ENCODE measurements at places on chromosomes 13 and 19. TPM values are rescaled to one million over a fixed set of nuclear protein-coding genes. Genes with fewer than 3 reads are reported as not detected.

Gene ZNF83
- total RNA-seq = 62.1 TPM

DNA sequence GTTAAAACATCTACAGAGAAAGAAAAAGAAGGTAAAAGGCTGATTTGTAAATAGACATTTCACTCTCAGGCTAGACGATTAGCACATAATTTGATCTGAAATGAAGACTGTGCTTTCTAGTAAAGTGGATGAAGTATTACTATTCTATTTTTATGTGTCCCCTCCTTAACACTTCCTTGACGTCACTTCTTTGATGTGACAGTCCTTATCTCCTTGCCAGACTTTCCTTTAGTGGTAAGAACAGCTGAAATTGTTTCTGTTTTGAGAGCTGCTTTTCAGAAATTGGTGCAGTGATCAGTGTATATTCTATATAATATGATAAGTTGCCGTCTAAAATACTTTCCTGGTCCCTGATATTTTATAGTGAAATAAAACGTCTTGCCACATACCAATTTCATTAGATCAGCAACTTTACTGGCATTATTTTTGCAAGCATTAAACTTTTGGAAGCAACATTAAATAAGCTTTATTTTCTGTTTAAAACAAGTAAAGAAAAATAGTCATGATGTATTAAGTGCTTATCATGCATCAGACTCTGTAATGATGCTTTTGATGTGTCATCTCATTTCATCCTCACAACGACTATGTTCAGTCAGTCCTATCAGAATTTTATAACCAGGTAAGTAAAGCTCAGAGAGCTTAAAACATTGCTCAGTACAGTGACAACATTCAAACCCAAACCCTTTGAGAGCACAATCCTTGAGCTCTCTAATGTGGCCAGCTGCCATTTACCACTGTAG is 210.3 kb upstream of the PCDH9 start:
- H3K27ac ChIP-seq = no peak overlapping the region
- H3K4me1 ChIP-seq = no peaks in the 10 kb centered on the region
- H3K4me3 ChIP-seq = no peak overlapping the region
- DNase-seq = no peak
- H3K36me3 ChIP-seq = no peaks in the 10 kb centered on the region

- H3K36me3 ChIP-seq = no peaks in the 10 kb centered on the region
- no peak for DNase-seq
- H3K4me3 ChIP-seq = no peak overlapping the region
Observed at GRCh38 chr19:40687525-40688016, 2.9 kb downstream of the NUMBL start.

DNA sequence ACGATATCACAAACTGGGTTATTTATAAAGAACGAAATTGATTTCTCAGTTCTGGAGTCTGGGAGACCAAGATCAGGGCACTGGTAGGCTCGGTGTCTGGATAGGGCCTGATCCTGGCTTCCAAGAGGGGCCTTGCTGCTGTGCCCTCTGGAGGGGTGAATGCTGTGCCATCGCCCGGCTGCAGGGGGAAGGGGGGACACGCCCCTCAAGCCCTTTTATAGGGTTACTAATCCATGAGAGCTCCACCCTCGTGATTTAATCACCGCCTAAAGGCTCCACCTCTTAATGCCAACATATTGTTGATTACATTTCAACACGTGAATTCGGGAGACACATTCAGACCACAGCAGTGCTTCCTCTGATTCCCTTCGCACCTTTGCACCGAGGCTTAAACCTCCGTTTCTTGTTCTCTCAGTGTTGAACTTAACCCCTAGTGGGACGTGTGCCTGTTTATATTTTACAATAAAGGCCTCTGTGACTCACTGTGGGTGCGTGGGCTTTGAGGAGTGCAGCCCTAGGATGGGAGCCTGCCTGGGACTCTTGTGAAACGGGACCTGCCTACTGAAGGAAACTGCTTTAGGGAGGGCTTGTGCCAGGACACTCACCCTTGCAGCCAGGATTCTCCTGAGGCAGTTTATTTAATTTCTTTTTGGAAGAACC is 52.4 kb upstream of the SPATA13 start:
- no peak overlapping the region for H3K27ac ChIP-seq
- H3K27me3 ChIP-seq = no peaks in the 10 kb centered on the region
- H3K36me3 ChIP-seq = no peaks in the 10 kb centered on the region
- H3K4me1 ChIP-seq = no peaks in the 10 kb centered on the region

DNA sequence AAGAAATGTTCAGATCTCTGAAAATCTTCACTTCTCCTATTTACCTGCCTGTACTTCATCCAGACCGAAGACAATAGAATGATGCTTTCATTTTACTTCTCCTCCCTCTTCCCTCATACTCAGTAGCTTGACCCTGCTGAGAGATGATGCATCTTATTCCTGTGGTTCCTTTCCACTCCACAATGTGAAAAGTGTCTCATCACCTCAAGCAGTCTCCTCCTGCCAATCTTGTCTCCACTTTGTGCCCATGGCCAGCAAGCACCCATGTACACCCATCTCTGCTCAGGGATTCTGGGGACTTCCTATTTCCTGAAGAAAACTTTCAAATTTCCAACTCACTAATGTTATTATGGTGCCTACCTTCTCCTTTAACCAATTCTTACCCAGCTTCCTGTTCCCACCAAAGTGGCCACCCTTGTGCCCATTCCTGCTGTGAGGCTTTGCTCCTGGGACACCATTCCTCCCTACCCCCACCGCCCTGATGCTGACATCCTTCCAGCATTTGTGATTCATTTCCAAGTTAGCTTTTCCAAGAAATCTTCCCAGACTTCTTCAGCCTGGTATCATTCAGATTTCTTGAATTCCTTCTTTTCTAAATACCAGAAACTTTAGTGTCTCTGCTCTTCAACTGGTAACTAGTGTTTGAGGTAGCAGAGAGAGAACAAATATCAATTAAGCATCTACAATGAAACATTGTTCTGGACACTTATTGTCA is 212.5 kb downstream of the POSTN start:
- no peaks in the 10 kb centered on the region for H3K27me3 ChIP-seq
- H3K36me3 ChIP-seq = no peaks in the 10 kb centered on the region
- no peak overlapping the region for H3K27ac ChIP-seq
- H3K4me3 ChIP-seq = no peak overlapping the region
- no peak for DNase-seq

Gene LYPD3
- total RNA-seq = 9.8 TPM

DNA sequence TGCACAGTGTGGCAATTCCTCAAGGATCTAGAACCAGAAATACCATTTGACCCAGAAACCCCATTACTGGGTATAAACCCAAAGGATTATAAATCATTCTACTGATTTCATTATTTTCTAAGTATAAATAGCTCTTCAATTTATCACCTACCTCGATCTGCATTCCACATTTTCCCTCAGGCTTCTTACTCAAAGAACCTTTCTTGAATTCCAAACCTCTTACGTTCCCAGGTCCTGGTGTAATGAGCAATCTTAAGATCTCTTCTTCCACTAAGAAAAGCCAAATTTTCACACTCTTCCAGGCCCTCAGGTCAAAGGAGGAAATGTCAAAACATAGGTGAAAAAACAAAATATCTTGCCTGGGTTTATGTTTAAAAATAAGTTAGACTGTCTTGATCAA is 237.3 kb upstream of the GPC6 start:
- no peaks in the 10 kb centered on the region for H3K4me1 ChIP-seq
- no peak for DNase-seq
- no peaks in the 10 kb centered on the region for H3K36me3 ChIP-seq

DNA sequence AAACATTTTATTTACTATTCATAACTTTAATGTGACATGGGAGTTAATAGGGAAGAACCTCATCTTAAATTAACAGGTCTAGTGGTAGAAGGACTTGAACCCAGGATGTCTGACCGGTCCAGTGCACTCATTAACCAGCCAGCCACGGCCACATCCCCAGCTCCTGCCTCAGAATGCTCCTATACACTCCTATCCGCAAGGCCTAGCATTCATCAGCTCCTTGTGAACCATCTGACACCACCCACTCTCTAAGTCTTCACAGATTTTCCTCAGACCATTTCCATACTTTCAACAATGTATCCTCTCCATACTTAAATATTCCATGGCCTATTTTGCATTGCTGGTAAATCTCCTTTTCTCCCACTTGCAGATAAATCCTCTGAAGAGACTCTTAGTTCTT is 98.3 kb downstream of the KLF12 start:
- H3K27me3 ChIP-seq = no peaks in the 10 kb centered on the region
- H3K36me3 ChIP-seq = no peaks in the 10 kb centered on the region

- DNase-seq = no peak
- no peaks in the 10 kb centered on the region for H3K27me3 ChIP-seq
- no peak overlapping the region for H3K4me3 ChIP-seq
- H3K27ac ChIP-seq = no peak overlapping the region
- no peaks in the 10 kb centered on the region for H3K36me3 ChIP-seq
Observed at GRCh38 chr19:55305491-55305890, 19.6 kb downstream of the TMEM150B start.

- H3K27me3 ChIP-seq = no peaks in the 10 kb centered on the region
- H3K4me3 ChIP-seq = no peak overlapping the region
- no peak for DNase-seq
- H3K4me1 ChIP-seq = no peaks in the 10 kb centered on the region
Observed at GRCh38 chr19:4691373-4691772, 21.2 kb upstream of the MYDGF start.

Gene OR7C1
- 3.2 TPM for total RNA-seq

Gene SYT5
- not detected for total RNA-seq

Gene SRRM5
- 0.28 TPM for total RNA-seq

GRCh38 chr19:588093-588740 is 1.5 kb upstream of the HCN2 start:
- no peak overlapping the region for H3K27ac ChIP-seq
- peak; percentile 70 for DNase-seq
- peaks cover 5% of the 10 kb centered on the region for H3K4me1 ChIP-seq
- no peaks in the 10 kb centered on the region for H3K36me3 ChIP-seq

DNA sequence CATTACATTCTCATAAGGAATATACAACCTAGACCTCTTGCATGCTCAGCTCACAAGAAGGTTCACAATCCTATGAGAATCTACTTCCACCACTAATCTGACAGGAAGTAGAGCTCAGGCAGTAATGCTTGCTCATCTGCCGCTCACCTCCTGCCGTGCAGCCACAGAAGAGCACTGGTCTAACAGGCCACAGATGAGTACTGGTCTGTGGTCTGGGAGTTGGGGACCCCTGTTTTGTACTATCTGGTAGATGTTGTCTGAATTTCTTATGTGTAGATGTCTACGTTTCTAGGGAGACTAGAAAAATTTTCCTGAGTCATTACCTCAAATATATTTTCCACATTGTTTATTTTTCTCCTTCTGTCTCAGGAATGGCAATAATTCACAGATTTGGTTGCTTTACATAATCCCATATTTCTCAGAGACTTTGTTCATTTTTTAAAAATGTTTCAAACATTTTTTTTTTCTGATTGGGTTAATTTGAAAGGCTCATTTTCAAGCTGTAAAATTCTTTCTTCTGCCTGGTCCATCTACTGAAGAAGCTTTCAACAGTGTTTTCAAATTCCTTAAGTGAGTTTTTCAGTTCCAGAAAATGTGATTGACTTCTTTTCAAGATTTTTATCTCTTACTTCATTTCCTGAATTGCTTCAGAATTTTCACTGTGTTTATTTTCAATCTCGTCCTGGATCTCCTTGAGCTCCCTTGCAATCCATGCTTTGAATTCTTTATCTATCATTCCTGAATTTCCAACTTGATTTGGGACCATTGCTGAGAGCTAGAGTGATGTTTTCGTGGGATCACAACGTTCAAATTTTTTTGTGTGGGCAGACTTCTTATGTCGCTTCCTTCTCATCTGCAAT is 1322.2 kb downstream of the PCDH9 start:
- no peak for DNase-seq
- H3K27ac ChIP-seq = no peak overlapping the region
- H3K4me3 ChIP-seq = no peak overlapping the region
- no peaks in the 10 kb centered on the region for H3K36me3 ChIP-seq
- no peaks in the 10 kb centered on the region for H3K27me3 ChIP-seq

DNA sequence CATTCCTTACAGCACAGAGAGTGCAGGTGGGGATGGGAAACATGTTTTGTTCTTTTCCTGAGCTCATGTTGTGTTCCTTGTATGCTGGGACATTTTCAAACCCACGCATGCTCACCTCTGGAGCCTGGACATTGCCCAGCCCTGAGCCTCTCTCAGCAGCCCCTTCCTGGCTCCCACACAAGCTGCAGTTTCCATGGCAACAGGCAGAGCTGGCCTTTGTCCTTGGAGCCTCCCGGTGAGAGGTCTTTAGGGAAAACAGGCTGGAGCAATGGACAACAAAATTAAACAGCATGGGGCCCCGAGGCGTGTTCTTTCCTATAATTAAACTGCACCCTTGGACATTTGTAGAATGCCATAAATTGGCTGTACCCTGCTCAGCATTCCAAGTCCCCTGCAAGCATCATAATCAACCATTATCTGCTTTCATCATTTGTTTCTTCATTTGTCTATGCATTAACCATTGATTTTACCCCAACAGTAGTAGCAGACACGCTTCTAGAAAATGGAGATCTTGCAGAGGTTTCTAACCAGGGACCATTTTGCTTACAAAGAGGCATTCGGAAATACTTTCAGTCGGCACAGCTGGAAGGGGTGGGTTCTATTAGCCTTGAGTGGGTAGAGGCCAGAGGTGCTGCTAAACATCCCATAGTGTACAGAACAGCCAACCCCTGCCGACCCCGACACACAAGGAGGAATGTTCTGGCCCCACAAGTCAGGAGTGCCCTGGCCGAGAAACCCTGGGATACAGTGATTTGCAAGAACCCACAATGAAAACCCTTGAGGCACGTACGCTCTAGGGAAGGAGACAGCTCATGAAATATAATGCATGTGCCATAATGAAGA is 133.4 kb upstream of the PEG3 start:
- H3K27ac ChIP-seq = no peak overlapping the region
- no peak for DNase-seq
- no peaks in the 10 kb centered on the region for H3K36me3 ChIP-seq

Gene FLT1
- 27.0 TPM for total RNA-seq

- peaks cover 4% of the 10 kb centered on the region for H3K4me1 ChIP-seq
- no peaks in the 10 kb centered on the region for H3K27me3 ChIP-seq
- H3K27ac ChIP-seq = peak overlapping the region; percentile 84
- H3K4me3 ChIP-seq = peak overlapping the region; percentile 65
Observed at GRCh38 chr13:52599037-52599847, 43.0 kb upstream of the HNRNPA1L2 start.

Gene CCDC9
- total RNA-seq = 48.7 TPM

GRCh38 chr13:74569251-74569650 is 435.0 kb upstream of the KLF12 start:
- H3K4me1 ChIP-seq = no peaks in the 10 kb centered on the region
- H3K27me3 ChIP-seq = no peaks in the 10 kb centered on the region
- H3K27ac ChIP-seq = no peak overlapping the region
- no peaks in the 10 kb centered on the region for H3K36me3 ChIP-seq
- DNase-seq = no peak
- H3K4me3 ChIP-seq = no peak overlapping the region

- no peak for DNase-seq
- no peaks in the 10 kb centered on the region for H3K36me3 ChIP-seq
- peaks cover 3% of the 10 kb centered on the region for H3K27me3 ChIP-seq
- no peak overlapping the region for H3K4me3 ChIP-seq
Observed at GRCh38 chr19:50314724-50315708, 14.2 kb downstream of the KCNC3 start.

DNA sequence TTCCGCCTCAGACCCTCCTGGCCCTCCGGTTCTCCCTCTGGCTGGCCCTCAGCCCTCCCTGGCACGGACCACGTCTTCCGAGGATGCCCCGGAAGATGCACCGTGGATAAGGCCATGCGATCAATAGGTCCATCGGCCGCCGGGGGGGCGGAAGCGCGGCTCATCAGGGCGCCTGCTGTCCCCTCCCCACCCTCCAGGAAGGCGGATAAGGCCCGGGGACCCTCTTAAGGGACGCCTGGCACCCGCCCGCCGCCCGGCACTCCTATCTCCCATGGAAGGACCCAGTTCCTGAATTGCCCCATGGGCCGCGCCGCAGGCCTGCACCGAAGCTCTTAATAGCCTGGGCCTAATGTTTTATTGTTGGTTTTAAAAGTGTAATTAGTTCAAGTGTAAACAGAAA is 46.2 kb upstream of the TCF3 start:
- peaks cover 12% of the 10 kb centered on the region for H3K27me3 ChIP-seq
- H3K27ac ChIP-seq = no peak overlapping the region
- no peaks in the 10 kb centered on the region for H3K4me1 ChIP-seq
- no peak overlapping the region for H3K4me3 ChIP-seq

Gene STRN4
- total RNA-seq = 80.7 TPM

Gene TEX101
- not detected for total RNA-seq

Measured in prostate gland (tissue), 2 donors.